Omental fat pad (tissue), 4 donors: ENCODE measurements at places on chromosomes 2 and 18. TPM values are rescaled to one million over a fixed set of nuclear protein-coding genes. Genes with fewer than 3 reads are reported as not detected.

DNA sequence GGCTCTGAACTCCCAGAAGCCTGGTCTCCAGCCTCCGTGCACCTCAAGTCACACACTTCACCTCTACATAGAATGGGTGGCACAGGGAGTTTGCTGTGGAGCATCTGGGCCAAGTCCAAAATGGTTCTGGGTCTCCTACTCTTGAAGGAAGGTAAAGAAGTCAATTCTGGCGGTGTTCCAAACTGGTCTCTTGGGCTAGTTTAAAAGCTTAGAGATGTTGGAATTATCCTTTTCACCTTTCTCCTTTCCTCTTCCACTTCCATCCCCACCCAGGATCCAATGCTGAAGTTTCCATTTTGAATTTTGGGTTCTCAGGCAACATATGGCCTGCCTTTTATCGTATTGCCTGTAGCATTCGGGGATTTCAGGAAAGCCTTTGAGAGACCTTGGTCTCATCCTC lies 325.2 kb downstream of the PDE11A start:
- no peak for DNase-seq

DNA sequence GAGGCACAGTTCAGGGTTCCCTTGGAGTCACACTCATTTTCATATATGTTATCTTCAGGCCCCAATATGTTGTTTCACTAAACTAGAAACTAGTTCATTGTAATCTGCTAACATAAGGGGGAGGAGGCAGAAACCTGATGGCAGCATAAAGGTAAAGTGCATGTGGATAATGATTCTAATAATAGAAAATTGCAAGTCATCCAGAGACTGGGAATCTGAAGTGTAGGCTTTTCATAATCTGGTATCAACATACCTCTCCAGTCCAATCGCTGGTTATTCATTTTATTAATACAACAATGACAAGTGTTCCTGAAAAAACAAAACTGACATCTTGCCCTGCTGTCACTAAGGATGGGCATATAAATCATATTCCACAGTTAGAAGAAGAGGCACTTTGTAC lies 326.3 kb upstream of the ZNF804A start:
- no peak for DNase-seq

- DNase-seq: no peak
Measured at GRCh38 chr2:40457837-40458236, 5.9 kb upstream of the SLC8A1 start.

DNA sequence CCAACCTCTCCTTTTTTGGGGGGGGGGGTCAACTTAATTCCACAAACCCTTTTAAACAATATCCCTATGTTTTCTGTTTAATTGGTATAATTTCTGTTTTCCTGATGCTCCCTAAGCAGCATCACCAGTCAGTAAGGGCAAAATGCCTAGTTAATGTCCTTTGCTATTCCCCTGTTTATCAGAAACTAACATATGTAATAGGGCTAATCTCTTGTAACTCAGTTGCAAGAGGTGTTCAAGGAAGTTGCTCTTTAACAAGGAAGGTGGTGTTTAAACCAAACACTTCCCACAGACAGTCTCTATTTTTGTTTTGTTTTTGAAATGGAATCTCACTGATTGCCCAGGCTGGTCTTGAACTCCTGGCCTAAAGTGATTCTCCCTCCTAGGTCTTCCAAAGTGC lies 6.5 kb upstream of the COQ10B start:
- DNase-seq: no peak

The DNAH6 gene
- 1.6 TPM for total RNA-seq

- DNase-seq: no peak
Measured at GRCh38 chr2:152630466-152630865, 86.8 kb downstream of the PRPF40A start.

GRCh38 chr2:16026816-16027501 lies 86.6 kb downstream of the MYCN start:
- no peak for DNase-seq

DNA sequence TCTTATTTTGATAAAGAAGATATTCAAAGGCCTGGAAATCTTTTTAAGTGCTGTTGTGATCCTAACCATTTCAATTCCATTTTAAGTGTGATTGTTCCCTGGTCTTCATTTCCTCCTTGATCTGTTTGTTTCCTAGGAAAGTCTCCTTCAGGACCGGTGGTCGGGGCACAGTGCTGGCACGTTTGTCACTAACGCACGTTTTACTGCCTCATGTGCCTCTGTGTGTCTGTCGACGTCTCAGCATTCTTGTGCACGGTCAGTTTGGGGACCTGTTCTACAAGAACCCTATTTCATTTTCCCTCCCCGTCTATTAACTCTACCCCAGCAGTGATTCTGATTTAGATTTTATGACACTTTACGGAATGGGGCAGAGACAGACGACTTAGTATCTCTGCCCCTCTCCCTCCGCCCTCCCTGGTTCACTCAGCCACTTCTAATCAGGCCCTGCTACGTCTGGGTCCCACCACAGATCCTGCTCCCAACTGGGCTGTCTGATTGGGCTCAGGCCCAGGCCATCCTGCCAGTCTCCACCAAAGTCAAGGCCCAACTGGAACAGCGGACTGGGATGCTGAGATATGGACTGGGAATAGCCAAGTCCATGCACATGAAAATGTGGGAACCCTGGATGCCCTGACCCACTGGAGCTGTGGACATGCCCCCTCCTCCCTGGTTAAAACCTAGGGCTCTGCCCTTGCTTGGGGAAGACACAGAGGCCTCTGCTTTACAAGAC lies 95.6 kb downstream of the TWIST2 start:
- DNase-seq: peak; percentile 5

The STAT1 gene
- 63.5 TPM for total RNA-seq

GRCh38 chr2:55296393-55296792 lies 27.4 kb upstream of the MTIF2 start:
- no peak for DNase-seq

DNA sequence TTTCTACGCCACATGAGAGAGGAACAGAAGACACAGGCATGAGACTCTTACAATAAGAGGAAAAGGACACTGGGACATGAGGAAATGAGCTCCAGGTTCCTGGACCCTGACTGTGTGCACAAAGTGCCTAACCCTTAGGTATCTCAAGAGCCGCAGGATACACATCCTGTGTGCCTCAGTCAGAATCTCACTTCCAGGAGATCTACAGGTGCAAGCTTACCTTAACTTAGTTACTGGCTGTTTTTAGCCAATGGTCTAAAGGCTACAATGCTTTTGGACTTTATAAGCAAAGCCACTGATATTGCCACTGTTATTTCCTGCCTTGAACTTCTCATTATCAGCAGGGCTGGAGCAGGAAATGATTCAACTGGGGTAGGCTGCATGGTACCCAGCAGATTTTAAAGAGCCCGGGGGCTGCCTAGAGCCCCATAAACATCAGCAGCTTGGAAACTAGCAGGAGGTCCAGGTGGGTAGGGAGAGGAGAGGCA lies 254.4 kb downstream of the ZNF521 start:
- no peak for DNase-seq

The PAPOLG gene
- 19.2 TPM for total RNA-seq
